Prostate gland (tissue), 2 donors: ENCODE measurements at places on chromosomes 5 and 9. TPM values are rescaled to one million over a fixed set of nuclear protein-coding genes. Genes with fewer than 3 reads are reported as not detected.

GRCh38 chr5:118789366-118789765, 199.0 kb downstream of the DTWD2 start:
- H3K4me1 ChIP-seq: no peaks in the 10 kb centered on the region
- no peak overlapping the region for H3K4me3 ChIP-seq
- H3K36me3 ChIP-seq: no peaks in the 10 kb centered on the region
- H3K27ac ChIP-seq: no peak overlapping the region
- no peaks in the 10 kb centered on the region for H3K27me3 ChIP-seq
- no peak for DNase-seq

- H3K27me3 ChIP-seq: no peaks in the 10 kb centered on the region
- no peak for DNase-seq
- no peak overlapping the region for H3K4me3 ChIP-seq
Measured at GRCh38 chr5:96065685-96066385, 104.2 kb upstream of the ELL2 start.

DNA sequence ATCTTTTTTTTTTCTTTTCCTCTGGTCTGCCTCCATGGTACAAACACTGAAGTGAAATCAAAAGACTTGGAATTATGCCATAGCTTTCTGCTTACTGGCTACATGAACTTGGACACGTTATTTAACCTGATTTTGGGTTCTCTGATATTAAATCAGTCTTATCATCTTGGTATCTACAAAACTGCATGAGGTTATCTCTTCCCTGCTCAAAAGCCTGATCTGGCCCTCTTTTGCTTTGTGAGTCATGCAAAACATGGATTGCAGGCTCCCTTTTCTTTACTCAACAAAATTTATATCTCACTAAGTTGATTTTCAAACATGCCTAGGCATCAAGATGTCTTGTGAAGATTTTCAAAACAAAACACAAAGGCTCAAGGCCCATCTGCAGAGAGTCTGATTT, 45.9 kb upstream of the FST start:
- no peaks in the 10 kb centered on the region for H3K36me3 ChIP-seq
- no peaks in the 10 kb centered on the region for H3K4me1 ChIP-seq
- no peak overlapping the region for H3K27ac ChIP-seq
- no peaks in the 10 kb centered on the region for H3K27me3 ChIP-seq
- DNase-seq: no peak

The CDC25C gene
- 0.14 TPM for total RNA-seq

- no peak overlapping the region for H3K4me3 ChIP-seq
- DNase-seq: no peak
- H3K36me3 ChIP-seq: no peaks in the 10 kb centered on the region
- no peak overlapping the region for H3K27ac ChIP-seq
- no peaks in the 10 kb centered on the region for H3K4me1 ChIP-seq
Measured at GRCh38 chr9:133729617-133730281, 8.4 kb downstream of the SARDH start.

The IL7R gene
- total RNA-seq: 7.8 TPM

- H3K4me3 ChIP-seq: no peak overlapping the region
- H3K27ac ChIP-seq: no peak overlapping the region
- no peak for DNase-seq
- no peaks in the 10 kb centered on the region for H3K4me1 ChIP-seq
Measured at GRCh38 chr9:118000581-118000980, 296.4 kb downstream of the TLR4 start.

- H3K27me3 ChIP-seq: no peaks in the 10 kb centered on the region
- H3K4me1 ChIP-seq: no peaks in the 10 kb centered on the region
- no peak overlapping the region for H3K27ac ChIP-seq
- no peaks in the 10 kb centered on the region for H3K36me3 ChIP-seq
Measured at GRCh38 chr5:96651948-96652753, 10.0 kb upstream of the CAST start.

DNA sequence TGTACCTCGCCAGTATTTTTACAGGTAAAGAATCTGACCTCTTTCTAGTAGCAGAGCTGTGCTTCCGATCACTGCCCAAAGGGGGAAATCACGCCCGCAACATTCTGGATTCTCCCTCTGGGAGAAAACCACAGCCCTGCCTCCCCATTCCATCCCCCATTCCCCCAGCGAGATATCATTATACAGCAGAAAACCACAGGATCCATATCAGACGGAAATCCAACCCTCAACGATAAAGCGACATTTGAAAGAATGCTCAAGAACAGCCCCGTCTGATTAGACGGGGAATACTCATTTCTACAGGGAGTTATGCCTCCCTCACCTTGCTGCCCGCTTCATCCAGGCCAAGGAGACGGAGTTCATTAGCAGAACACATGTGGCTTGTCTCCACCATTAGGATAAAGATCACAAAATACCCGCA, 172.8 kb downstream of the COL23A1 start:
- H3K4me1 ChIP-seq: no peaks in the 10 kb centered on the region
- no peak overlapping the region for H3K4me3 ChIP-seq
- H3K36me3 ChIP-seq: no peaks in the 10 kb centered on the region
- DNase-seq: no peak

- H3K27me3 ChIP-seq: no peaks in the 10 kb centered on the region
- no peaks in the 10 kb centered on the region for H3K4me1 ChIP-seq
- no peak overlapping the region for H3K4me3 ChIP-seq
- H3K36me3 ChIP-seq: no peaks in the 10 kb centered on the region
Measured at GRCh38 chr5:79562351-79563246, 48.7 kb upstream of the HOMER1 start.

- no peaks in the 10 kb centered on the region for H3K36me3 ChIP-seq
- H3K4me1 ChIP-seq: no peaks in the 10 kb centered on the region
- H3K4me3 ChIP-seq: no peak overlapping the region
- no peak for DNase-seq
- H3K27me3 ChIP-seq: no peaks in the 10 kb centered on the region
Measured at GRCh38 chr5:76487386-76487785, 84.3 kb downstream of the IQGAP2 start.

GRCh38 chr9:68775003-68775730, 70.1 kb downstream of the PIP5K1B start:
- no peaks in the 10 kb centered on the region for H3K27me3 ChIP-seq
- no peak for DNase-seq
- H3K4me3 ChIP-seq: no peak overlapping the region
- H3K36me3 ChIP-seq: no peaks in the 10 kb centered on the region

The PCDHB10 gene
- total RNA-seq: 0.96 TPM

The IFNB1 gene
- total RNA-seq: not detected

DNA sequence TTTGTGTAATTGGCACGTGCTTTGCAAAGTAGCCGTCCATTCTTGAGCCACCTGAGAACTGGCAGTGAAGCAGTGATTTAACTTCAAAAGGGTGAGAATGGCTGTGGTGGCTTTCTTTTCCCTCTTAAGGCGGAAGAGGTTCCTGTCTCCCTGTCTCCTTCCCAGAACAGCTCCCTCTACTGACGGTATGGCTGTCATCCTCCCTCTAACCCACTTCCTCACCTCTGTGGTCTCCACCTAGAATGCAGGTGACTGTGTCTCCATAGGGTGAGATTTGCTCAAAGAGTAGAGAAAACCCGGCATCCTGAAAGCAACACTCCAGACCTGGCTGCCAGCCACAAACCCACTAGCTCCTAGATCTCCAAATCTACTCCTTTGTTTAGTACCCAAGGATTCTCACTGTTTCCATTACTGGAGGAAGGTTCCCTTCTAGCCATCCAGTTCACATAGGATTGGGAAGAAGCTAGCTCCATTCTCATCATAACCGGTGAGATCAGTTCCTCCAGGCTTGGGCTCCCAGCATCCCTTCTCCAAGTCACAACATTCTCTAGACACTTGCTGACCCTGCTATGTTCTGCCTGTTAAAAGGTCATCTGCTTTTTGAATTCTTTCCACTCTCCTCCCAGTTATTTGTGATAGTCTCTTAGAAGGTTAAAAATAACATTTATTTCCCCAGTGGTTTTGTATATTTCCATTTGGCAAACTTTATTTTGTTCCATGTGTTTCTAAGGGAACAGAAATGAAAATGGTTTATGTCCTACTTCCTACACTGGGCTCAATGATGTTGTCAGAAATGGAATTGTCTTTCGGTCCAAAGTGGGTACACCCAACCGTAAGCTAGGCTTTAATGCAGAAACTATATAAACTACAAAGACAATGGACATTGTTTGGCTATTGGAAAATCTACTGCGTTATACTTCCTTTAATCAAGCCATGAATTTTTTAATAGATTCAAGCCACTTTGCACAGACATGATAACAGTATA, 269.4 kb downstream of the CWC27 start:
- DNase-seq: no peak
- H3K27ac ChIP-seq: no peak overlapping the region
- H3K4me3 ChIP-seq: no peak overlapping the region
- H3K27me3 ChIP-seq: no peaks in the 10 kb centered on the region
- H3K4me1 ChIP-seq: no peaks in the 10 kb centered on the region

- no peaks in the 10 kb centered on the region for H3K27me3 ChIP-seq
- H3K4me3 ChIP-seq: no peak overlapping the region
- no peaks in the 10 kb centered on the region for H3K36me3 ChIP-seq
- no peaks in the 10 kb centered on the region for H3K4me1 ChIP-seq
Measured at GRCh38 chr9:38439291-38439915, 15.1 kb upstream of the IGFBPL1 start.

DNA sequence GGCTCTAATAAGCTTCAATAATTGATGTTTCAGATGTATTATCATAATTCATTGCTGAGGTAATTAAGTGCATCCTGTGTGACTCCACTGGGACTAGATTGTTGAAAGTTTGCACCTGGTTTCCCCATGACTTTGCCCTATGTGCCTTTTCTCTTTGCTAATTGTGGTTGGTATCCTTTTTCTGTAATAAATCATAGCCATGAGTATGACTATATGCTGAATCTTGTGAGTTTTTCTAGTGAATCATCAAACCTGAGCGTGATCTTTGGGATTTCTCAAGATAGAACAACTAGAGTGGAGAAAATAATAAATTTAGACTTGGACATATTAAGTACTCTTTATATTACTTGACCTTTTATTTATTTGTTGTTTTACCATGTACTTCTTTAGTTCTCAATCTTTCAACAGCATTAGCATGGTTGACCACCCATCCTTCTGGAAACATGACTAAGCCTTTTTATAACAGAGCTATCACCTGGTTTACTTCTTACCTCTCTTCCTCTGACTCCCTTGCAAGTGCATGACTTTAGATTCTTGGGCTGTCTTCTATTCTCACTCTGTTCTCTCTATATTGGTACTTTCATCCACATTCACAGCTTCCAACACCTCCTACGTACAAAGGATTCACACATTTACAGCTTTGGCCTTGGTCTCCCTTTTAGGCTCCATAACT, 239.6 kb upstream of the TAS2R1 start:
- no peak overlapping the region for H3K4me3 ChIP-seq
- H3K36me3 ChIP-seq: no peaks in the 10 kb centered on the region
- no peak for DNase-seq
- no peaks in the 10 kb centered on the region for H3K27me3 ChIP-seq

- no peaks in the 10 kb centered on the region for H3K4me1 ChIP-seq
- no peak for DNase-seq
- no peaks in the 10 kb centered on the region for H3K36me3 ChIP-seq
- no peak overlapping the region for H3K4me3 ChIP-seq
Measured at GRCh38 chr9:119195521-119195920, 173.7 kb downstream of the BRINP1 start.

GRCh38 chr9:123201083-123201482, 67.3 kb downstream of the STRBP start:
- no peak overlapping the region for H3K4me3 ChIP-seq
- no peak overlapping the region for H3K27ac ChIP-seq
- H3K4me1 ChIP-seq: no peaks in the 10 kb centered on the region
- no peaks in the 10 kb centered on the region for H3K36me3 ChIP-seq
- no peaks in the 10 kb centered on the region for H3K27me3 ChIP-seq

The TNC gene
- 35.4 TPM for total RNA-seq

DNA sequence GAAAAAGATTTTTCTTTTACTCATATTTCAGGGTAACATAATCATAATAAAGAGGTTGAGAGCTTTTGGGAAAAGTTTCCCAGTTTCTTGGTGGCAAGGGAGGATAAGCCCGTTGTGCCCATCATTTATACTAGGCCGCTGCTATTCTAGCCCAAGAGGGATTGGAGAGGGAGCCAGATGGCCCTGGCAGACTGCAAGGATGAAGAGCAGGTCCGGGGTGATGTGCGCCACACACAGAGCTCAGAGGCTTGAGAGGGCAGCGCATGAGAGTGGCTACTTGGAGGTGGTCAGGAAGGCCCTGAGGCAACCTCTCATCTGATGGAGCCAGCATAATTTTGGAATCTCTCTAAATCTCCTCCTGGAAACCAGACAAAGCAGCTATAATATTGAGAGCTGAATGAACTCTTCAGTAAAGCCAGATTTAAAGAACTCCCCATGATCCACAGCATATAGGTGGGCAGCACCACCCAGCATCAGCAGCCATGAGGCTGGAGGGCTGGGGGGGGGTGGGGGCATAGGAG, 110.1 kb downstream of the MED27 start:
- H3K27me3 ChIP-seq: no peaks in the 10 kb centered on the region
- DNase-seq: no peak
- H3K36me3 ChIP-seq: no peaks in the 10 kb centered on the region
- no peaks in the 10 kb centered on the region for H3K4me1 ChIP-seq

DNA sequence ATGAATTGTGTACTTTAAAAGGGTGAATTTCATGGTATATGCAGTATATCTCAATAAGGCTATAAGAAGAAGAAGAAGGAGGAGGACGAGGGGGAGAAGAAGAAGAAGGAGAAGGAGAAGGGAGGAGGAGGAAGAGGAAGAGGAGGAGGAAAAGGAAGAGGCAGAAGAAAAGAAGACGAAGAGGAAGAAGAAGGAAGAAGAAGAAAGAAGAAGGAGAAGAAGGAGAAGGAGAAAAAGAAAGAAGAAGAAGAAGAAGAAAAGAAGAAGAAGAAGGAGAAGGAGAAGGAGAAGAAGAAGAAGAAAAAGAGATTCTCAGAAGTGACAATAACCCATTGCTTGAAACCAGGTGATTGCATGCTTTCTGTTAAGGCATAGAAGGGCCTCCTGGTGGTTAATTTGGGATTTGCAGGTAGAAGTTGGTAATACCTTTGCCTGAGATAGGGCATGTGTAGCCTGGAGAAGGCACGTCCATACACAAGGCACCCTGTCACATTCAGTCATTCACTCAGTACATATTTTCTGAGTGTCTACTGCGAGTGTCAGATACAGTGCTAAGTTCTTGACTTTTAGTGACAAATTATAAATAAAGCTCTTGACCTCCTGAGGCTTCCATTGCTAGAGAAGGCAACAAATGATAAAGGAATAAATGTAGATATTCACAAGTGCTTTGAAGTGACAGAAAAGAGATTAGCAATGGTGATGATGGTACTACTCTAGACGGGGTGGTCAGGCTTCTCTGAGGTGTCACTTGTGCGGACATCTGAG, 231.3 kb downstream of the NPR3 start:
- no peak overlapping the region for H3K27ac ChIP-seq
- H3K36me3 ChIP-seq: no peaks in the 10 kb centered on the region
- no peaks in the 10 kb centered on the region for H3K27me3 ChIP-seq
- no peak for DNase-seq
- no peaks in the 10 kb centered on the region for H3K4me1 ChIP-seq
- no peak overlapping the region for H3K4me3 ChIP-seq

GRCh38 chr5:56987171-56987570, 35.2 kb upstream of the MIER3 start:
- H3K27ac ChIP-seq: no peak overlapping the region
- no peaks in the 10 kb centered on the region for H3K36me3 ChIP-seq
- H3K4me1 ChIP-seq: no peaks in the 10 kb centered on the region
- H3K4me3 ChIP-seq: no peak overlapping the region

The MARVELD2 gene
- total RNA-seq: 9.5 TPM

GRCh38 chr9:98778711-98779530, 17.4 kb downstream of the ANKS6 start:
- H3K36me3 ChIP-seq: no peaks in the 10 kb centered on the region
- no peaks in the 10 kb centered on the region for H3K27me3 ChIP-seq
- no peaks in the 10 kb centered on the region for H3K4me1 ChIP-seq
- no peak for DNase-seq

The UGT3A1 gene
- 2.2 TPM for total RNA-seq

The TICAM2 gene
- 1.9 TPM for total RNA-seq
